ENCODE measurements at places on chromosomes 7 and 10. TPM values are rescaled to one million over a fixed set of nuclear protein-coding genes. Genes with fewer than 3 reads are reported as not detected.
A peak's percentile ranks its signal among the peaks of the same experiment; 100 is the strongest.

NUDCD3 gene
- 82.4 TPM for polyA plus RNA-seq

CPA5 gene
- polyA plus RNA-seq: not detected

DNA sequence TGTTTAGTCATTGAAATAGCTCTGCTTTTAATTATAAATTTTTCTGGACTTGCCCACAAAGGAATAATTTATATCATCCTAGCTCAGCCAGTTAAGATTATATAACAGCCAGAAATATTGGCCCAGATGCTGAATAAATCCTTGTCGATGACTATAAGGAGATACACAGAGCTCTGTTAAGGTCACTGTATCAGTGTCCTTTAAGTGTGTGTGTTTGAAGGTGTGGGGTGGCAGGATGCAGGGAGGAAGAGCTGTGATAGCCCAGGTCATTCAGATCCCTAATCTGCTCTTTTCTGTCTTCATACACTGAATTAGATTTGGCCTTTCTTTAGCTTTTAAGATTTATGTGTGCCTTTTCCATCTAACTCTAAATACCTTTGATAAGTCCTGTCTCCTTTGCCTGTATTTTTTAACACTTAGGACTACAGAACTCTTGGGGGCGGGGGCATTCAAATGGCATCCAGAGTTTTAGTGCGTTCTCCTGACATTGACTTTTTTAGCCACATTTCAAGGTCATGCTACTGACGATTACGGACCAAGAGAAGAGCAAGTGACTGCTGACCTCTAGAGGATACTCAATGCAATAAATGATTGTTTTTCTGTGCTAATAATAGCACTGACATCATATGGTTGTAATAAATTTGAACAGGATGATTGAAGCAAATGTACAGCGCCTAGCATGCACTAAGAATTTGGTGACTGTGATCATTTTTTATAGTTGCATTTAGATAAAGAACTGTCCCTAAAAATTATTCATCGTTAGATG is 172.3 kb downstream of the CACNB2 start:
- peak; percentile 77 for DNase-seq

- DNase-seq: peak; percentile 61
These were observed 62.6 kb downstream of the ADK start for GRCh38 chr10:74213571-74214162.

LIPN gene
- not detected for polyA plus RNA-seq

DNA sequence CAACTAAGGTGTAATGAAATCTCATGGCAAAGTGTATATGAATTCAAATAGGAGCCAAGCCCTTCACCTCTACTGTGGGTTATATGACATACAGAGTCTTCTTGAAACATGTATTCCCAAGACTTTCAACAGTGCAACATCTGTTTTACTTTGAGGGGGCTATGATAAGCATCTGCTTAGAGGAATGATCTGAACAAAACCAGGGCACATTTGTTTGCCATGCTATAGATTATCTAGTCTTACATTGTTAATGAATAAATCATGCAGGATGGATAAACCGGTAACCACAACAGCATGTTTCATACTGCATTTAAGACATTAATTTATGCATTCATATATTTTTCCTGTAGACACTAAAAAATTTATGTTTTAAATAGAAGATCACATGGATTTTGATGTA is 1021.9 kb downstream of the LRMDA start:
- DNase-seq: no peak

PAOX gene
- 4.5 TPM for polyA plus RNA-seq

WNT16 gene
- 0.23 TPM for polyA plus RNA-seq

DNA sequence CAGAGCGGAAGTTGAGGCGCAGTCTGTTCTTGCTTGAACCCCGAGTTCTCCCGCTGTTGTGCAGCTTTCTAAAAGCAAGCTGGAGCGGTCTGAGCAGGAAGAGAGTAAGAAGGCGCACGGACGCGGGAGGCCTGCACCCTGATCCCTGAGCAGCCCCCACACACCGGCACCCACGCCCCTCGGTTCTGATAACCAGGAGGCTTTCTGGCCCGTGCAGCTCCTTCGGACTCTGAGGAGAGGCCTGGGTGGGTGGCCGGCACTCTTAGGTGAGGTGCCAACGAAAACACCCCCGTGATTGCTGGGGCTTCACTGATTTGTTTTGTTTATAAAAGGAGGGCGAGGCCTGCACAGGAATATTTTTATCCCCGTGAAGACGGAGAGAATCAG is 28.9 kb downstream of the AMZ1 start:
- DNase-seq: no peak

DNA sequence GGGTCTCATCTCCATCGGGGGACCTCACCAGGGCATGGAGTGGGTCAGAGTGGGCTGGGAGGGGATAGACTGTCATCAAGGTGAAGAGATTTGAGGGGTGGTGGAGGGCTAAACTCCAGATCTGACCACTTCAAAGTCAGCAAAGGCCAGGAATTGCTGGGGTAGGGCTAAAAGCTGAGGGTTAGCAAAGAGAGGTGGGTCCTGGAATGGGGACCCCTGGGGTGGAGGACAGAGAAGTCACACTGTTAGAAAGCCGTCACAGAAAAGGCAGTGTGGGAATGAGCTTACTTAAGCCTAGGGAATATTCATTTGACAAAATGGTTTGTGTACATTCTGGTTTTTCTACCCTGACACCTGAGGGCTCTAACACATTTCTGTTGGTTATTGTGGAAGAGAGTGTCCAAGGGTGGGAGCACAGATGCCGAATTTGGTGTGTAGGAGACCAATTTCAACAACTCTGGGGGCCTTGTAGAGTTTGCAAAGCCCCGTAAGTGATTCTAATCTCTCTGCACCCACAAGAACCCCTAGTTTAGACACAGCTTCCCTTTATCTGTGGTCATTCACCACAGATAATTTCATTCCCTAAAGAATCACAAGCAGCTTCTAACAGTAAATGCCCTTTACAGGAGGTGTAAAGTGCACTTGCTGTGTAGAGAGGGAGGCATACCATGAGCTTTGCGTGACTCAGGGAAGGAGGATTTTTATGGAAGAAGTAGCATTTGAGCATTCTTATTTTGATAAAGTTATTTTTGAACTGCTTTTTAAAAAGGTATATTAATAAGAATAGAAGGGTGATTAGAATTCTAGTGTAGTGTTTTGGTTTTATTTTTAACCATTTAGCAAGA is 6.4 kb downstream of the FBH1 start:
- DNase-seq: no peak

DNA sequence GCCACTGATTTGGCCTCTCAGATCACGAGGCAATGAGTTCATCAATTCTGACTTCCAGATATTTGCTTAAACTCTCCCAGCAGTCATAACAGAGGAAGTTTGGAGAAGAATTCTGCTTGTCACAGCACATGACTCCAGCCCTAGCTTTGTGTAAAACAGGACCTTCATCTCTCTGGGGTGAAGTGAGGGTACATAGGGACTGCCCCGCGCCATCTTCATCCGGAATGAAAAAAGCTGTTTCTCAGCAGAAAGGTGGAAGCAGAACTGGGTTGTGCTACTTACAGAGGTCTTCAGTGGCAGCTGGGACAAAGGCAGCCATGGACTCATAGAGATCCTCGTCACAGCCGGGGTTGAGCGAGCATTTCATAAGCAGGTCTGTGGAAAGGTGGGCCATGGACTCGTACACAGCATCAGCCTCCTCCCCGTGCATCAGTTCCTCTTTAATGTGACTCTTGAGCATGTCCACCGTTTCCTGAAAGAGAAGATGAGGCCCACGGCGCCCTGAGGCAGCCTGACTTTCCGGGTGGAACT is 58.4 kb upstream of the TM9SF3 start:
- no peak for DNase-seq

- peak; percentile 58 for DNase-seq
These were observed 60.5 kb downstream of the BICC1 start for GRCh38 chr10:58573144-58573543.

PNLIPRP3 gene
- not detected for polyA plus RNA-seq

GRCh38 chr7:88344956-88345832 is 38.5 kb upstream of the STEAP4 start:
- DNase-seq: peak; percentile 46

DNA sequence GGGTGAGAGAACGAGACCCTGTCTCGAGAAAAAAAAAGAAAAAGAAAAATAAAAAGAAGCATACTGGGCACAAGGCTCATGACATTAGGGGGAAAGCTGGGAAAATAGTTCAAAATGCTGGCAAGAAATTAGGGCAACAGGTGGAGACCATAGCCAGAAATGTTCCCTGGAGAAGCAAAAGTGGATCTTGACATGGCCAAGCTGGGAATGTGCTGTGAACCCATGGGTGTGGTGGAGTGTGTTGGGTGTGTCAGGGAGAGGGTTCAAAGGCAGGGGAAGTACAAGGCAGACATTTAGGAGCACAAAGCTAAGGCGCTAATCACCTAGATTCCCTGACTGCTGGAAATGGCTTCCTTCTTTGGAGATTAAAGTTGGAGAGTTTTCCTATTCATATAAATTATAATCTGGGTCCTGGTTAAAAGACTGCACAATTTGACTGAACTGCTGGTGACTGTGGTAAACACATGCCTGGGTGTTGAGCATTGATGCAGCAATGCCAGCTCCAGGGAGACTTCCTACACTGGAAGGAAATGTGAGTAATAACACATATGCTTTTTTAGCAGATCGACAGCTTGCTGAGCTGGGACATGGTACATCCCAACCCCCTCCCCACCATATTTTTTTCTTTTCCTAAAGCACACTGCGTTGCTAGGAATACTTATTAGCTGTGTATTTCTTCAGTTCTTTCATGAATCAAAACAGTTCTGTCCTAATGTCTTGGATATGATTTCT is 70.1 kb upstream of the ARHGAP21 start:
- peak; percentile 72 for DNase-seq

- DNase-seq: no peak
These were observed 365.6 kb downstream of the ANKRD7 start for GRCh38 chr7:118590107-118590506.

DNA sequence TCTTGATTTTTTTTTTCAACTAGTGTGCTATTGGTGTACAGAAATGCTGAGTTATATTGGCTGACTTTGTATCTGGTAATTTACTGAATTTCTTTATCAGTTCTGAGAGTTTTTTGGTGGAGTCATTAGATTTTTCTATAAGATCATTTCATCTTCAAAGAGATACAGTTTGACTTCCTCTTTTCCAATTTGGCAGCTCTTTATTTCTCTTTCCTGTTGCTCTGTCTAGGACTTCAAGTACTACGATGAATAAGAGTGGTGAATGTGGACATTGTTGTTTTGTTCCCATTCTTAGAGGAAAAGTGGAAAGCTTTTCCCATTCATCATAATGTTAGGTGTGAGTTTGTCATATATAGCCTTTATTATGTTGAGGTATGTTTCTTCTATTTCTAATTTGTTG is 50.2 kb downstream of the LOXL4 start:
- no peak for DNase-seq

GRCh38 chr7:121515229-121515628 is 119.1 kb upstream of the FAM3C start:
- no peak for DNase-seq

- DNase-seq: no peak
These were observed 112.2 kb upstream of the GALNT17 start for GRCh38 chr7:71019706-71020105.

MKI67 gene
- 19.5 TPM for polyA plus RNA-seq

All from GM23248 (cell line).